Vagina (tissue), 2 donors: ENCODE measurements at places on chromosomes 1 and 21.
A peak's percentile ranks its signal among the peaks of the same experiment; 100 is the strongest.

- no peak for DNase-seq
Measured at GRCh38 chr1:7878027-7878426, 25.2 kb upstream of the UTS2 start.

DNA sequence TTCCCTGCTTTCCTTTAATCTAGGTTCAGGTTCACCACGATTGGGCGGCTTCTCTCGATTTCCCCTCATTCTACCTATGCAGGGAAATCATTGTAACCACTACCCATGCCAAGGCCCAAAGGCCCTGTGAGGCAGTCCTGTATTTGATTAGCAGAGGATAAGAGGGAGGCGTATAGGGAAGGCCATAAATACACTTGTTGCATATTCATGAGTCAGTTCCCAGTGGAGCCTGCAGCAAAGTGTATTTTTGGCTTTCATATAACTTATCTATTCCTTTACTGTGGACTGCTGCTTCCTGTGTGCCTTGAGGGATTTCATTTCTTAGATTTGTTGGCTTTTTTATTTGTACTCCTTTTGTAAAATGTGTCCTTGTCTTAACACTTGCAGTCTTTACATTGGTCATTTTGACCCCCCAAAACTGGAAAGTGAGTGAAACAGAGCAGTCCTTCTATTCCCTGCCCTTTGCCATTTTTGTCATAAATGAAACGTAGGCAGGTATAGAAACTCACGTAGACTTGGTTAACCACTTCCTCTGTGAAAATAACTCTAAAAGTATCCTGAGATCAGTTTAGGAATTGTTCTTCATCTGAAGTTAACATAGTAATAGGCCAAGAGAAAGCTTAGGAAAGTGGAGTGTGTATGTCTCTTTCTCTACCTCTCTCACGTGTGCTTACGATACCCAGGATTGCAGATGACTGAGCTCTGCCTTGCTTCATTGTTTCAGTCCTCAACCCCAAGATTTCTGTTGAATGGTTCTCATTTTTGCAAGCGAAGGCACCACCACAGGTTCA lies 19.6 kb upstream of the KCNQ4 start:
- no peak for DNase-seq

DNA sequence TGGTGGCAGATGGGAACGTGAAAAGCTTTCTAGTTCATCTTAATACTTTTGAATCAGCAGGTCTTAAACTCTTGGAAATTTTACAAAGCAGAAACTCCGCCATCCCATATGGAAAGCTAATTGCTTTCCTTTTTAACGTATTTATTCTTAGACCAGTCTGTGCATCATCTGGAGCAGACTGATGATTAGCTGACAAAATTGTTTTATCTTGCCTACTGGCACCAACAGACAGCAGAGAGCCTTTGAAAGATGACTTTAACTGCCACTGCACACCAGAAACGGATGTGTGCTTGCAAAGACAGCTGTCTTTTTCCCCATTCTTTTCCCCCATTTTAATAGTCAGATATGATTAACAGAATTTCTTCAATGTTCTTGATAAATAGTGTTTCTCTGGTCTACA lies 97.0 kb downstream of the PLD5 start:
- DNase-seq = no peak

DNA sequence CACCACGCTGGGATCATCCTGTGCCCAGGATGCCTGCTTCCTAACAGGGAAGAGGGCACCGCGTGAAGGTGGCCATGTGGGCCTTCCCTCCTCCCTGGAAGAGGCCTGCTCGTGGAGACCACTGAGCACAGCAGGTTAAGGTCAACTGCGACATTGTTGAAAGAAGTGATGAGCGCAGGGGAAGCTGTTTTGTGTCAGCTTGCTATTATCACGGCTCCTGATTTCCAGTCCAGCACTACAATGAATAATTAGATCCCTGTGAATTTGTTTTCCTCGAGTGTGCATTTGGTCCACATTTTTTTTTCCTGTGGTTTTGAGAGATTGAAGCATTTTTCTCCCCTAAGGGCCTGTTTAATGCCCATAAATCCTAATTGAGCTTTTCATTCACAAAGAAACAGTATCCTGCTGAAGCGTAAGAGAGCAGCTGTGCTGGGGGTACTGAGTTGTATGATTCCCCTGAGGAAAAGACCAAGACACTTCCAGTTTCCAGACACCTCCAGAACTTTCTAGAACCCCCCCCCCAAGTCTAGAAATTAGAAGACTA lies 204.9 kb downstream of the KCNJ6 start:
- no peak for DNase-seq

- DNase-seq = no peak
Measured at GRCh38 chr1:27163093-27163492, 8.2 kb upstream of the SLC9A1 start.

GRCh38 chr1:67683316-67683715 lies 1.7 kb upstream of the GADD45A start:
- no peak for DNase-seq

DNA sequence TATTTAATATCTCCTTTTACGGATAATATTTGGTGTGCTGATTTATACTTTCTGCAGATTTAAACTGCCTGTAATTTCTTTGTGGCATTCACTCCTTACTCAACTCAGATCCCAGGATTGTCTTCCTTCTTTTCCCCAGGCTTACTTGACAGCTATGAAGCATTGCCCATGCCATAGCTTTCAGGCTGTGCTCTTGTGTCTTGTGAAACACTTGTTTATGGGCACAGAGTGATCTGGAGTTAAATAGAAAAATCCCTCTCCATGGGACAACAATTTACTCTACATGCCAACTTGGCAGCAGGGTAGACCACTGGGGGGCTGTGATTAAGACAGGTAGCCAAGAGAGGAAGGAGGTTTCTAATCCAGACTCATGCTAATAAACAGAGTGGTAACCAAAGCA lies 57.4 kb downstream of the PPP1R12B start:
- DNase-seq = no peak

DNA sequence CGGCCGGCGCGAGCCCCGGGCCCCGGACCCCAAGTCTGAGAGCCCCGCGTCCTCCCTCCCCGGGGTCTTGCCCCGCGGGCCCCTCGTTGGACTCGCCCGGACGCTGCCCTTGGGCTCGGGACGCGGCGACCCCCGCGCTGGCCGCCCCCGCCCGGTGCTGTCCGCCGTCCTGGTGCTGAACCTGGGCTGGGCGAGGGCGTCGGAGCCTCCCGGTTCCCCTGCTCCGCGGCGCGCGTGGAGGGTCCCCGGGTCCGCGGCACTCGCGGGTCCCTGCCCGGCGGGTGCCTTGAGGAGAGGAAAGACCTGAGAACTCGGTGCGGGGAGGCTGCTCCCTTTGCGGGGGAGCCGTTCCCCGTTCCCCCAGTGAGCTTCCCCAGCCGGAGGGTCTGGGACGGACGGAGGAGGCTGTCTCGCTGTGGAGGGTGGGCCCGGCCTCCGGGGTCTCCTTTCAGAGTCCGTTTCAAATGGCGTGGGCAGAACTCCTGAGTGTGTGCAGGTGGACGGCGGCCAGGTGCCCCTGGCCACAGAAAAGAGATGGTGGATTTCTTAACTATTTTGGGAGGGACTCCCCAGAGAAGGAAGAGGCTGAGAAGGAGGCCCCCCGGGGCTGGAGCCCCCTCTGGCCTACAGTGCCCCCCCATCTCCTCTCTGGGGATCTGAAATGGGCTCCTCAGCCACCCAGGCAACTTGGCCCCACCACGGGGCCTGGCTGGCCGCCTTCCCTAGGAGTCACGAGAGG lies 595 bp downstream of the GABRD start:
- no peak for DNase-seq

- DNase-seq = peak; percentile 25
Measured at GRCh38 chr21:42507418-42507817, 6.2 kb upstream of the SLC37A1 start.

- DNase-seq = no peak
Measured at GRCh38 chr1:151581921-151582320, 29.9 kb upstream of the SNX27 start.

- DNase-seq = no peak
Measured at GRCh38 chr21:46099476-46099875, 1.6 kb downstream of the COL6A2 start.

DNA sequence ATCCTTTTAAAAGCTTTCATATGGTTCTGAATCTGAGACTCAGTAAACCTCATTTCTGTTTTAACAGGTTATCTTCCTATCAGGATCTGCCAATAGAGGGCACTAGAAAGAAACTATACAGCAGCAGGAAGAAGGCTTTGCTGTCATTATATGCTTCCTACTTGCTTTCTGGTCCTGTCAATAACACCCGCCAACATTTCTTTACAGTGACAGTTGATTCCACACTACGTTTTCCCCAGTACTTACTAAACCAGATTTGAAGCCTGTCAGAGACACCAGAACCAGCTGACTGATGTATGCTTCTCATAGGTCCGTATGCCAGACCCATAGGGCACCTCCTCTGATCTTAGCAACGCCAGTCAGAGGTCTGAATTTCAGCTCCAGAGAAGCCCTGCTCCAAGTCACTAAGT lies 341.0 kb upstream of the NEGR1 start:
- no peak for DNase-seq

- no peak for DNase-seq
Measured at GRCh38 chr1:205954819-205955404, 11.7 kb upstream of the SLC26A9 start.
